Naive thymus-derived CD4-positive, alpha-beta T cell (primary cell): ENCODE measurements at places on chromosomes 5 and 9. TPM values are rescaled to one million over a fixed set of nuclear protein-coding genes. Genes with fewer than 3 reads are reported as not detected.

Gene PCDHGA3
- 0.13 and 0.24 TPM in 2 replicates for total RNA-seq

Gene FAT2
- total RNA-seq = not detected in 2 replicates

DNA sequence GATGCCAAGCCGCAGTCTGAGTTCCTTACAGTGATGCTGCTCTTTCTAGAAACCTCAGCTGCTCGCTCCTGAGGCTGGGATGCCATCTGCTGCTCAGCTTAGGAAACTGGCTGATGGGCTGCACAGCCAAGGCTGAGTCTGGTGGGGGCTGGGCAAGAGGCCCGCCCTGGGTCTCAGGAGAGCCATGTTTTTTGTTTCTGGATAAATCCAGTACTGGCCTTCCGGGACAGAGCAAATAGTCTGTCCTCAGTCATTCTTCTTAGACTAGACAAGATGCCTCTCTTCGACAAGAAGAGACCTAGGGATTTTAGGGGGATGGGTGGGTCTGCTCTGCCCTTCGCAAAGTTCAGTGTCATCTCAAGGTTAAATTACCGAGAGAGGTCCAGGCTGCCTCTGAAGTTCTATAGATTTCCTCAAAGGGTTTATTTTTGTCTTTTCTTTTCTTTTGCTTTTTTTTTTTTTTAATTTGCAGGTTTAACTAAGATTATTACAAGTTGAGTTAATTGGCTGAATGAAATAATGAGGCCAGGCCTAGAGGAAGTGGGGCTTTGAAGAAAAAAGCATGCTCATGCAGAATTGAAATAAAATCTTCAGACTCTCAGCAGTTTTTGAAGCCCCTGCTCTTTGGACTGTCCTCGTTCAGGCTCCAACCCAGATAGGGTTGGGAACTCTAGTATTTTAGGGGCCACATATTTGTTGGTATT is 30.6 kb upstream of the MATR3 start:
- DNase-seq = peak; percentile 62

- DNase-seq = no peak
Measured at GRCh38 chr9:22170990-22171670, 162.0 kb upstream of the CDKN2B start.

DNA sequence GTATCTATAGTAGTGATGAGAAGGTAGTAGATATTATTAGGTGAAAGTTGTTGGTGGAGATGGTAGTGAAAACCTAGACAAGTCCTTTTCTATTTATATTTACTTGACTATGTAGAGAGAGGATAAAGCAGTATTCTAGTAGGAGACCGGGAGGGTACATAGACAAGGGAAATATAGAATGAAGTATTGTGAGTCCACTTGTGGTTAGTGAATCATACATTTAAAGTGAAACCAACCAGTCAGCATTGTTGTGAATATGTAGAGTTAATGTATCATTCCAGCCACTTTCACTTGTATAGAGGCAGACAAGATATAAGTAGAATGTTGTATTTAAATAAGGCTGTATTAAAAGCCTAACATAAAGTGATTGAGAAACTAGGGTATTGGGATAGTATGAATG is 1711.3 kb upstream of the ACO1 start:
- DNase-seq = no peak

DNA sequence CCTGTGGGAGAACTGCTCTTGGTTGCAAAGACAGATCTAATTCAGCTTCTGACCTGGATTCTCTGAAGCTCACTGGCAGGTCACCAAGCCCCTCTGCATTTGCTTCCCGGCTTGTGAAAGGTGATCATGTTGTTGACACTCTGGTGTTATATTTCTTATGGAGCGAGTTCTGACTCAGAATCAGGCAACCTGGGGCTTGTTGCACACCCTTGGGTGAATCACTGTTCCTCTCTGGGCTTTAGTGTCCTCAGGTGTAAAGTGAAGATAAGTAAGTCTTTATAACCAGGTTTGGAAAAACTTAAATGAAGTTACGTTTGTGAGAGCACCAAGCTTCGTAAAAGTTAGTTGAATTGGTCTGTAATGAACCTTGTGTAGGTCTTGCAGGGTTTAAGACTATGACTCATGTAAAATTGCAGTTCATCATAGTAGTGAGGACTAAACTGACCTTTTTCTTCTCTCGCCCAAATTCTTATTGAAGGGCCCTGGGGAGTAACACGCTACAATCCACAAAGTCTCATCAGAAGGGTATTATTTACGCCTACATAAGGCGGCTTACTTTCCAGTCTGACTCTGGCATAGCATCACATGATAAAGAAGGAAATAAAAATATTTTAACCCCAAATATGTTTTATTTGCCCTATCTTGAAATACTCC is 218.6 kb downstream of the TMEM38B start:
- DNase-seq = no peak

DNA sequence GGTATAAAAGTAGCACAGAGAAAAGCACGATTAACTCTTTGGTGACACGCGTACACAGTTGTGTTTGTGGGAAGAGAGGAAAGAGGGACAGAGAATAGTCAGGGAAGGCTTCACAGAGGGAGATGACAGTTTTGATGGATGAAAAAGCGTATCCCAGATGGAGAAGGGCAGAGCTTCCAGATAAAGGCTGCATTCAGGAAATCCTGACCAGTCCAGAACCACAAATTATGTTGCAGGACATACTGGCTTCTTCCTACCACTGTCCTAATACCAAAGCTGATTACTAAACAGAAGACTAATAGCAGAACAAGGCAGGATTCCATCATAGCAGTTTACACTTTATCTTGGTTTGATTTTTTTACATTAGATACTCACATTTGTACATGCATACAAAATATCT is 34.5 kb downstream of the SLC31A2 start:
- no peak for DNase-seq

DNA sequence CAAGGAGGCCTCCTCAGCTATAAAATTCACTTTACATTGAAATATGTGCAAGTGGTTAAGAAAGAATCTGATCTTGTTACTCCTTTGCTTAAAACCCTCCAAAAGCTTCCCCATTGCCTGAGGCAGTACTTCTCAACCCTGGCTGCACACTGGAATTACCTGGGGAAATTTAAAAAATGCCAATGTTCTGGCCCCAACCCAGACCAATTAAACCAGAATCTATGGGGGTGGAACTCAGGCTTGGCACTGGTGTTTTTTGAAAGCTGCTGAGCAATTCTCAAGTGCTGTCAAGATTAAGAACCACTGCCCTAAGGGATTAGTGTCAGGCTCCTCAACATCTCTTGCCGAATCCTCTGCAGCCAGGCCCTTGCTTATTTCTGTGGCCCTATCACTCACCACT is 269.6 kb downstream of the ELAVL2 start:
- no peak for DNase-seq
